Inflammatory macrophage treated with lipopolysaccharide for 1 hour (primary cell): ENCODE measurements at places on chromosomes 1 and 21.

GRCh38 chr1:187854457-187854856 lies 1025.7 kb downstream of the PLA2G4A start:
- DNase-seq: no peak

DNA sequence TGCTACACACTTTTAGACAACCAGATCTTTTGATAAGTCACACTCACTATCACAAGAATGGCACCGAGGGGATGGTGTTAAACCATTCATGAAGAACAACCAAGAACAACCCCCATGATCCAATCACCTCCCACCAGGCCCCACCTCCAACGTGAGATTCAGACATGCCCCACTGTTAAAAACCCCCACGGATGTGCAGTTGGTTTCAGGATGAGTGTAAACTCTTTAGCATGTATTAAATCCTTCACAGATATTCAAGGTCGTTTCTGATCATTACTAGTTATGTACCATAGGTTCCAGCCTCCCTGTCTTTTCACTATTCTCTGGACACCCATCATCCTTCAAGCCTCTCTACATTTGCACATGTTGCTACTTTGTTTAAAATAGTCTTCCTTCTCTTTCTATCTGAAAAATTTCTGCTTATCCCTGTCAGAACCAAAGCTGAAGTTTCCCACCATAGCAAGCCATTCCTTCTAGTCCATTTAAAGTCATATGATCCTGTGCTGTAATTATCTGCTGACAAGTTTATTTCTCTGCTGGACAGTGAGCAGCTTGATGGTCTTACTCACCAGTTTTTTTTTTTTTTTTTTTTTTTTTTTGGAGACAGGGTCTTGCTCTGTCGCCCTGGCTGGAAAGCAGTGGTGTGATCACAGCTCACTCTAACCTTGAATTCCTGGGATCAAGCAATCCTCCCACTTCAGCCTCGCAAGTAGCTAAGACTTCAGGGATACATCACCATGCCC lies 36.8 kb downstream of the MAP10 start:
- no peak for DNase-seq

- peak; percentile 84 for DNase-seq
These were observed 101.1 kb upstream of the ERRFI1 start for GRCh38 chr1:8127171-8127641.

- no peak for DNase-seq
These were observed 132.7 kb upstream of the ARHGEF16 start for GRCh38 chr1:3321559-3322449.

- no peak for DNase-seq
These were observed 49.7 kb upstream of the HMGB4 start for GRCh38 chr1:33814166-33814565.

DNA sequence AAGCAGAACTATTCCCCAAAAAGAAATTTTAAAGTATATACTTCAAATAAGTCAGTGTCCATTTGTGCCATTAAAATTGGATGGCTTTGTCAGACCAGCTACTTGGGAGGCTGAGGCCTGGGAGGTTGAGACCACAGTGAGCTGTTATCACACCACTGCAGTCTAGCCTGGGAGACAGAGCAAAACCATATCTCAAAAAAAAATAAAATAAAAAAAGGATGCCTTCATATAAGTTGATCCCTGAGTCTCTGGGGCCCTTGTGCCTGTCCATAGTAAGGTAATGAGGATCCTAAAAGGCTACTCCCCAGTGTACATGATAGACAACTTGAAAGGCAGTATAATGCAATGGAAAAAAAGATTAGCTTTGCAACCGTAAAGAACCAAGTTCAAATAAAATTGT lies 81.2 kb upstream of the BARHL2 start:
- no peak for DNase-seq

DNA sequence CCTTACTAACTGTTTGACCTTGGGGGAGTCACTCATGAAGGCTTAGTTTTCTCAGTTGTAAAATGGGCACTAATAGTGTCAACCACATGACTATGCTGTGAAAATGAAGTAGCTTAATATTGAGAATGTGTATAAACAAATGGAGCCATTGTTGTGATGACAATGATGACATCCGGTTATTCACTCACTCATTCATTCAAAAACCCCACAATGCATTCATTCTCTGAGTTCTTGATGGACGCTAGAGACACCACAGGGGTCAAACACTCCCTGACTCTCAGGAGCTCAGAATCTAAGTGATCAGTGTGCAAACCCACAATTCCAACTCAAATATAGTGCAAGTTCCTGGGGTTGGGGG lies 138.9 kb downstream of the FOXD2 start:
- no peak for DNase-seq

- DNase-seq: no peak
These were observed 3.8 kb upstream of the S100B start for GRCh38 chr21:46608672-46609111.

GRCh38 chr1:113534130-113534817 lies 144.0 kb downstream of the MAGI3 start:
- no peak for DNase-seq

GRCh38 chr1:182268669-182269068 lies 122.9 kb downstream of the GLUL start:
- peak; percentile 32 for DNase-seq

GRCh38 chr1:53543778-53544695 lies 84.8 kb downstream of the DMRTB1 start:
- DNase-seq: no peak

GRCh38 chr1:13764588-13765332 lies 64.8 kb downstream of the PRDM2 start:
- no peak for DNase-seq

- peak; percentile 3 for DNase-seq
These were observed 97.4 kb downstream of the FAM78B start for GRCh38 chr1:166069390-166069789.

DNA sequence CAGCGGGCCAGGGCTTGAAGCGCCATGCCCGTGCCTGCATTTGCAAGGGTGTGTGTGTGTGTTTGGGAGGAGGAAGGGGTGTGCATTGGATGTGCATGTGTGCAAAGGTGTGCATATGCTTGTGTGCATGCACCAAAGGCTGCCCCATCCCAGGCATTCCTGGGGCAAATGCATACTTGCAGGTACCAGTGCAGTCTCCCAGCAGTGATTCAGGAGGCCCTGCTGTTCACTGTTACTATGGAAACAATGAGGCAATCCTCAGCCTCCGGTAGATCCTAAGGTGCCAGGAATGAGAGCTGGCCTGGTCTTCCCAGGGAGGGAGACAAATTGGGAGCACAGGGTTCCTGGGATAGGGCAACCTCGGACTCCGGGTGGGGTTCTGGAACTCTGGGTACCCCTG lies 7.5 kb upstream of the FNDC5 start:
- no peak for DNase-seq

GRCh38 chr1:30569384-30569783 lies 154.0 kb downstream of the MATN1 start:
- DNase-seq: no peak

GRCh38 chr1:200919386-200919785 lies 24.7 kb downstream of the INAVA start:
- DNase-seq: no peak

- no peak for DNase-seq
These were observed 150.1 kb downstream of the CDC7 start for GRCh38 chr1:91650764-91651163.

GRCh38 chr1:162688931-162689330 lies 56.7 kb downstream of the DDR2 start:
- no peak for DNase-seq

DNA sequence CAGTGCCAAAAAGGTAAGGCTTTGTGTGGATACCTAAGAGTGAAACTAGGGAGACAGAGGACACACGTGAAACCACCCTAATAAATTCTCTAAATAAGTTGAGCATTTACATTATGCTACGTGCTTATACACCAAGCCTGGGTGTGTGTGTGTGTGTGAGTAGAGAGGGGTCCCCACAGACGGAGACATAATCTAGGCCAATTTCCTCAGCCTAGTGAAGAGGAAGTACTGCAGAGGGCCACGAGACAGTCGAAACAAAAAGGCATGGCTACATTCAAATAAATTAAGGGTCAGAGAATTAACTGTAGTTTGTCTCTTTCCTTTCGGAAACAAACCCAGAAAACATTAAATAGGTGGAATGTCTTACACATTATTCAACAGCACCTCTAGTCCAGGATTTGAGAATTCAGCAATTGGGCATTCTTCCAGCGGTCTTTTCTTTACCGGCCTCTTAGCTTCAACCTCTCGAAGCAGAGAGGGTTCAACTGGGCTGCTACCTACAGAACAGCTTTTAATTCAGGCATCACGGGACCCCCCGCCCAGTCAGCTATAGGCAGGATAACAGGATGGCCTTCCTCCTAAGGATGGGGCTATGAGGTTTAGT lies 75.0 kb downstream of the DESI2 start:
- no peak for DNase-seq
